ENCODE measurements at places on chromosomes 2 and 18.

- H3K27ac ChIP-seq = no peak overlapping the region
- H3K4me1 ChIP-seq = no peaks in the 10 kb centered on the region
- H3K36me3 ChIP-seq = no peaks in the 10 kb centered on the region
- no peak for DNase-seq
- H3K27me3 ChIP-seq = no peaks in the 10 kb centered on the region
These were observed 1244.7 kb upstream of the ZEB2 start for GRCh38 chr2:145764631-145765030.

GRCh38 chr2:150267651-150268415 lies 219.6 kb downstream of the RND3 start:
- H3K27me3 ChIP-seq = no peaks in the 10 kb centered on the region
- DNase-seq = no peak
- no peak overlapping the region for H3K27ac ChIP-seq
- H3K4me3 ChIP-seq = no peak overlapping the region

DNA sequence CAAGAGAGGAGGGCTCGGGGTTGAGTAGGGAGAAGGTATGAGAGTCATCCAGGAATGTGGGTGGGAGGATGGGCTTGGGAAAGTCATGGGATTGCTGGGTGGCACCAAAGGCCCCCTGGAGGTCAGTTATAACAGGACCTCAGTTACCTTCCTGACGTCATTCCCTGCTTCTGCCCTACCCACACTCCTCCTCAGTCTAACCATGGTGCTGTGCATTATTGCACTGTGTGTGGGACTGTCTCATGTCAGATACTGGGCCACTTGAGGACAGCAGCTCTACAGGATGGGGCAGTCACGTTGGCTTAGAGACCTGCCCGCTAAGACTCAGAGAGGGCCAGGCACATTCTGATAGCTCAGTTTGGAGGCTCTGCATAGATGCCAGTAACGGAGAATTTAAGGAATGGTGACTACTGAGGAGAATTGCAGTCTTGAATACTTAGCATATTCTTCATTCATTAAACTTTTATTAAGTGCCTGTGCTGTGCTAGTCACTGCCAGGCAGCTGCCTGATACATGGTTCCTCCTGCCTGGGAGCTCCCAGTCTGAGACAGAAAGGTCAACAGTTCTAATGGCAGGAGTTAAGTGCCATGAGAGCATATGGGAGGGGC lies 90.5 kb downstream of the LAMA3 start:
- no peaks in the 10 kb centered on the region for H3K36me3 ChIP-seq
- no peaks in the 10 kb centered on the region for H3K4me1 ChIP-seq
- no peak overlapping the region for H3K27ac ChIP-seq
- no peaks in the 10 kb centered on the region for H3K27me3 ChIP-seq

DNA sequence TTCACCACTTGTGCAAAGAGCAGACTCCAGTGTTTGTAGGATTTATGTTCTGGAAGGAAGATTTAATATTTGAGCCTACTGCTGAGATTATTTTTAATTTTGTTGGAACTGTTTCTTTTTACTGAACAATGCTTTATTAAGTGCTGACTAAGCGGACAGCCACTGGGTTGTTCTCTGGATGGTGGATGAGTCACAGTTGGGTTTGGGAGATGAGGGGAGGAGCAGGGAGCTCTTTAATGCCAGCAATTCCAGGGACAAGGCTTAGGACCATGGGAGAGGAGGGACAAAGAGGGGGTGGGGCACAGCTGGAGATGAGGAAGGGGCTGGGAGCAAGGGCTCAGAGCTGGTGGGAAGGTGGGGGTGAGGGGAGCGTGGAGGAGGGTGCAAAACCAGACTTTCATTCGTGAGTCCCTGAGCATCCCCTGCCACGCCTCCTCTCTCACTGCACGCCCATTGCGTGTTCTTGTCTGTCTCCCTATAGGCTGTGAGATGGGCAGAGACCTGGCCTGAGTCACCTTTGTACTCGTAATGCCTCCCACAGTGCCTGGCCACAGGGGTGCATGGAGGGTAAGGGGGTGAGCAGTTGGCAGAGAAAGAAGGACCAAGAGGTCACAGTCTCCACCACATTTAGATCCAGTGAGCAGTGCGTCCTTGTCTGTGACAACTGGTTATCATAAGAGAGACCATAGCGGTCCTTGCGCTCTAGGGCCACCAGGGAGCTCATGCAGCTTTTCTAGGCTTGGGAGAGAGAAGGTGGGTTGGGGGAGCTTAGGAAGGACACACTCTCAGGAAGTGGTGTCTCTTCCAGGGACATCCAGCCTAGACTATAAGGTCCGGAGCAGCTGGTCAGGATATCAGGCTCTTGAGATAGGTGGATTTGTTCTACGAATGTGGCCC lies 18.4 kb downstream of the SLC4A3 start:
- H3K27ac ChIP-seq = no peak overlapping the region
- no peaks in the 10 kb centered on the region for H3K36me3 ChIP-seq
- H3K4me3 ChIP-seq = no peak overlapping the region
- no peak for DNase-seq
- peaks cover 12% of the 10 kb centered on the region for H3K4me1 ChIP-seq

DNA sequence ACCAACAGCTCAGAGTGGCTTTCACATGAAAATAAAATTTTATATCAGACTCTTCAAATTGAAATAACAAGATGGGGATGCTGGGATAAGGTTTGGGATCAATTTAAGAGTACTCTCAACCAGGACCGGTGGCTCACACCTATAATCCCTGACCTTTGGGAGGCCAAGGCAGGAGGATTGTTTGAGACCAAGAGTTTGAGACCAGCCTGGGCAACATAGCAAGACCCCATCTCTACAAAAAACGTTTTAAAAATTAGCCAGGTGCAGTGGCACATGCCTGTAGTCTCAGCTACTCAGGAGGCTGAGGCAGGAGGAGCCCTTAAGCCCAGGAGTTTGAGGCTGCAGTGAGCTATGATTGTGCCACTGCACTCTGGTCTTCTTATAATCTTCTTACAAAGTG lies 2.6 kb downstream of the LMAN2L start:
- H3K4me1 ChIP-seq = peaks cover 28% of the 10 kb centered on the region
- H3K36me3 ChIP-seq = peaks cover 17% of the 10 kb centered on the region
- H3K27ac ChIP-seq = no peak overlapping the region
- no peak for DNase-seq

- H3K27ac ChIP-seq = no peak overlapping the region
- H3K27me3 ChIP-seq = peaks cover 42% of the 10 kb centered on the region
- H3K4me3 ChIP-seq = no peak overlapping the region
These were observed 11.5 kb downstream of the IGFBP5 start for GRCh38 chr2:216683846-216684245.

- H3K4me1 ChIP-seq = peaks cover 5% of the 10 kb centered on the region
- DNase-seq = no peak
- H3K36me3 ChIP-seq = no peaks in the 10 kb centered on the region
- H3K4me3 ChIP-seq = no peak overlapping the region
- no peak overlapping the region for H3K27ac ChIP-seq
- no peaks in the 10 kb centered on the region for H3K27me3 ChIP-seq
These were observed 86.3 kb downstream of the KCTD18 start for GRCh38 chr2:200423541-200423940.

DNA sequence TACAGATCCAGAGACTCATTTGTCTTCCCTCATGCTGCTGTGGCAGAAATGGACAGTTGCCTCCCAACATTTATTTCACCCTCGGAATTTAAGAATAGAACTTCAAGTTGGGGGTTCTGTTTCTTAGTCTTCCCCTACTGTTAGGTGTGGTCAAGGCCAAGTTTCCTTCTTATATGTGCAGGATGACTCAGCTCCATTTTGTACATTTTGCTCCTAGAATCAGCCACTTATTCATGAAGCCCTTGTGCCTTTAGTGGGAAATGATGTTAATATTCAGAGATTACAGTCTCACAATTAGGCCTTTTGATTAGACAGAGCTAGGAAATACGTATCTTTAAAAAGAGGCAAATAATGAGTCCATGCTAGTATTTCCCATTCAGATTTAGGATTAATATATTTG lies 46.2 kb upstream of the ELOA2 start:
- H3K27me3 ChIP-seq = no peaks in the 10 kb centered on the region
- no peaks in the 10 kb centered on the region for H3K36me3 ChIP-seq
- no peak overlapping the region for H3K27ac ChIP-seq
- H3K4me1 ChIP-seq = no peaks in the 10 kb centered on the region
- no peak overlapping the region for H3K4me3 ChIP-seq

- H3K27me3 ChIP-seq = no peaks in the 10 kb centered on the region
- peak overlapping the region; percentile 52 for H3K27ac ChIP-seq
- peaks cover 82% of the 10 kb centered on the region for H3K4me1 ChIP-seq
- H3K36me3 ChIP-seq = peaks cover 32% of the 10 kb centered on the region
These were observed 34.6 kb downstream of the MBP start for GRCh38 chr18:77098029-77098428.
